ACHN (cell line): ENCODE measurements at places on chromosomes 11 and 22.

DNA sequence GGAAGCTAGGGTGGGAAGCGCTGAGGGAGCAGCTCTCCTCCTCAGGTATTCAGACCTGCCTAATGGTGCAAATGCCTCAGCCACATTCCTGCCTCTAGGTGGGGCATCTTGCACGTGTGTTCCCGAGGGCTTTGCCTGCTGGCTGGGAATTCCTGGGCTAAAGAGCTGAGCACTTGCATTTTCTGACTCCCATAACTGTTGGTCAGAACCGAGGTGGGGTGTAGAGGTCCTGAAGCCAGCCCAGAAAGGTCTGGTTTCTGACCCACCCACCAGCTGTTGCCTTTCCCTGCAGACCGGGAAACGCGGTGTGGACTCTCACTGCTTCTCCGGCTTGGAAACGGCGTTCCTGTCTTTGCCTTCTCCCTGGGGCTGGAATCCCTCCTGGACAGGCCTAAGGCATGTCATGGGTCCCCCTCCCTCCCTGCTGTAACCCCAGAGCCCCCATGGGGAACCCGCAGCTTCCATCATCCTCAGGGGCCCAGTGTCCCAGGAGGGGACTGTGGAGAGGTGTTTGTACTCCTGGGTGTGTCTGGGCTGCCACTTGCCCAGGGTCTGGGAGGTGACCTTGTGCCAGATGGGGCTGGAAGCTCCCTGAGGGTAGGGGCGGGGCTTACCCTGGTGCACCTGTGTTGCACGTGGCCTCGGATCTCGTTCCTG, 24.0 kb upstream of the SMIM38 start:
- DNase-seq, result peak; percentile 73

- peak; percentile 23 for DNase-seq
Observed at GRCh38 chr11:5605849-5606248, 9.4 kb downstream of the TRIM6 start.

DNA sequence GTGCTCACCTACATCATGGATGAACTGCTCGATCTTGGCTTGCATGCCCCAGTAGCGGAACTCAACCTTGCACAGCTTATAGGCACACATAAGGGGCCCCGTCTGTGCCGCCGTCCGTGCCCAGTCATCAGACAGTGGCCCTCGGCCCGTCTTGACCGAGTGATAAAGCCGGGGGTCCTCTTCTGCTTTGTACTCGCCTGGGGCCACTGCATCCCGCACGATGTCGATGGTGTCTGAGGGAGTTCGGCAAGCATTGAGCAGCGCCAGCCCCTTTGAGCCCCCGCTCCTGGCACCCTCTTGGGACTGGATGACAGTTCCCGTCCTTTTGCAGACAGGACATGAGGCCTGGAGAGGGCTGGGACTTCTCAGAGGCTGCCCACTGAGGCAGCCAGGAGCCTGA, 3.3 kb downstream of the PITPNM1 start:
- DNase-seq, result no peak

GRCh38 chr11:78460471-78460870, 42.9 kb upstream of the GAB2 start:
- no peak for DNase-seq

- DNase-seq, result no peak
Observed at GRCh38 chr11:93526641-93527583, 16.3 kb downstream of the SMCO4 start.

DNA sequence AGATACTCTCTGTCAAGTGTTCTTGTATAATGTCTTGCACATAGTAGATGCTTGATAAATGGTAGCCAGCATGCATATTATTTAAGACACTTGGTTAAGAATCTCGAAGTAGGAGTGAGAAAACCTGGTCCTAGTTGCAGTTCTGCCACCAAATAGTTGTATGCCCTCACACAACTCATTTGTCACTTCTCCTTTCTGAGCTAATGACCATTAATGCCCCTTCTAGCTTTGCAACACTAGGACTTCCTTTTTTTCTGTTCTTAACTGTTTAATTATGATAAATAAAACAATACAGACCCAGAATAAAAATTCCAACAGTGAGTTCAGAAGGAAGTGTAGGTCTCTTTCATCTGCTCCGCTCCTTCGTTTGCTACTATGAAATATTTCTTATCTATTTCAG, 453.6 kb downstream of the TMEM135 start:
- DNase-seq, result no peak

GRCh38 chr11:75087319-75088305, 9.1 kb downstream of the OR2AT4 start:
- DNase-seq, result no peak

DNA sequence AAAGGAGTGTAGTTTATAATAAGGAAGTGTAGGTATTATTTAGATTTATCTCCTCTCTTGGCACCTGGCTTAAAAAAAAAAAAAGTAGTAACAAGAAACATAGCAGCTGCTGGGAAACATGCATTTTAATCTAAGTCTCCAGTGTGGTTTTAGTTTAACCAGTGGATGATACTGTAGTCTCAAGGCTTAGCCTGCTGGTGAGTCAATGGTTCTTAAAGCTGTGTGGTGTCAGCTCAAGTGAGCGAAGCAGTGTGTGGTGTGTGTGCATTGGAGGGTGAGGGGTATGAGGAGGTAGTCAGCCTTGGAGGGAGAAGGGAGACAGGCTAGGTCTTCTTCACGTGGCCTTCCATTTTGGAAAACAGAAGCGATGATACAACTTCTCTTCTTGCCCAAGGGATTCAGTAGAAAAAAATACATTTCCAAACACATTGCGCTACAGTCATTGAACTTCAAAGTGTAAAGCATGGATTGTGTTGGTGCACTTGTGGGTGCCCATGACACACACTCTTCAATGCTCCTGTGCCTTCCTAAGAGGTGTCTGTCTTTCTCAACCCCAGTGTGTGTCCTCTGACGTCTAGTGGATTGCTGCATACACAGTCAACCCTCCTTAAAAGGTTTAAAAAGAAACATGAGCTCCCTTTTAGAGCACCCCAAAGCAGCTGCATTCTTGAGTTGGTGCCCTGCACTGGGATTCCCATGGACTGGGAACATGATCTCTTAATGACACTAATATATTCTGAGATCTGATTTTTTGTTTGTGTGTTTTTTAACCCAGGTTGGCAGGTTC, 40.1 kb downstream of the ZBTB16 start:
- peak; percentile 1 for DNase-seq

GRCh38 chr11:8383627-8384026, 119.9 kb upstream of the LMO1 start:
- no peak for DNase-seq

GRCh38 chr22:44839721-44840120, 87.3 kb downstream of the ARHGAP8 start:
- DNase-seq, result no peak

DNA sequence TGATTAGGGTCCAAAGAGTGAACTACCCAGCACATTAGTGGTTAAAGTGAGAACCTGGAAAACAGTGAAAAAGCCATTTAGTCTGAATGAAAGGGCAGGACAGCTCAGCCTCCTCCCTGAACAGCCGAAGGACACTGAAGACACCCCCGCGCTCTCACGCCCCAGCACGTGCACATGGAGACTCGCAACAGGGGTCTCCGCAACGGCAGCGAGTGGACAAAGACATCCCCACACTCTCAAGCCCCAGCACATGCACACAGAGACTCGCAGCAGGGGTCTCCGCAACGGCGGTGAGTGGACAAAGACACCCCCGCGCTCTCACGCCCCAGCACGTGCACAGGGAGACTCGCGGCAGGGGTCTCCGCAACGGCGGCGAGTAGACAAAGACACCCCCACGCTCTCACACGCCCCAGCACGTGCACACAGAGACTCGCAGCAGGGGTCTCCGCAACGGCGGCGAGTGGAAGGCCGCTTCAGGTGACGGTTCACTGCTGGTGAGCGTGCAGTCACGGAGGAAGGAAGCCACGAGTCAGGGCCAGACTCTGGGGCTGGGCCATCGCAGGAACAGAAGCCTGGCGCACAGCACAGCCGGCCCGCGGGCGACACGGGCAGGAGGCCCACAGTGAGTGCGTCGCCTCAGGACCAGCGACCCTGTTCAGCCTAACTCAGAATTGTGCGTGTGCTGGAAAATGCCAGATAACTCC, 43.6 kb downstream of the BRD1 start:
- no peak for DNase-seq

GRCh38 chr22:26789951-26790350, 132.6 kb downstream of the MIAT start:
- DNase-seq, result no peak

GRCh38 chr11:35239471-35240075, 100.6 kb downstream of the CD44 start:
- DNase-seq, result no peak

DNA sequence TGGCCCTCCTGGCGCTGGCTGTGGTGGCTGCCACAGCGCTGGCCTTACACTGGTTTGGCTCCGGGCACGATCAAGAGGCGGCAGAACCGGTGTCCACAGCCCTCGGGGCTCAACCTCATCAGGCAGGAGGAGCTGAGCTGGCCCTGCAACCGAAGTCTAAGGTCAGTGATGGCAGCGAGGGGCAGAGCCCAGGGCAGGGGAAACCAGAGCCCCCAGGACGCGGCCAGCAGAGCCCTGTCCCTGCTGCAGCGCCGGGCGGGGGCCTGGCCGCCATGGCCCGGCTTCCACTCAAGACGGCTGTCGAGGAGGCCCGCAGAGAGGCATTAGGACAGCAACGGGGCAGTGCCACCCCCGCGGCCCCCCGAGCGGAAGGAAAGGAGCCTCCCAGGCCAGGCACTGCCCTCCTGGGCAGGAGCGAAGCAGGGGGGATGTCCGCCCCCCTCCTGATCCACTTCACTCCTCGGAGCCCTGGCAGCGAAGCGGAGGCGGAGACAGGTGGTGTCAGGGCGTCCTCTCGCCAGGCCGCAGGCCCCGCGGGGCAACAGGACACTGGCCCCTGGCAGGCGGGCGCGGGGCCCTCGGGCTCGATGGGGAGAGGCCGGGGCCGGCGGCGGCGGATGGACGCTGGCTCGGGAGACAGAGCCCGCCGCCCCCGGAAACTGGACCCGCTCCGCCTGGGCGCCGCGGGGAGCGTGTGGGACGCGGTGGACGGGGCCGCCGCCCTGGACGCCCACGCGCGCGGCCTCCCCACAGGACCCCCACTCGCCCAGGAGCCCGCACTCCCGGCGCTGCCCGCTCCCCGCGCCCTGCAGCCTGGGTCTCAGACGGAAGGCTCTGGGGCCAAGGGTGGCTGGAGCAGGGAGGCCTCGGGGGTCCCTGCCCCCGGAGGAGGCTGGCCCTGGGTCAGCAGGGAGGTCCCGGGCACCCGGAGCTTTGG, 895 bp downstream of the KLHDC7B start:
- DNase-seq, result no peak

GRCh38 chr11:19472679-19473078, 231.9 kb upstream of the E2F8 start:
- no peak for DNase-seq
